ENCODE measurements at places on chromosomes 1 and 21. TPM values are rescaled to one million over a fixed set of nuclear protein-coding genes. Genes with fewer than 3 reads are reported as not detected.

Gene LRRC71
- total RNA-seq, result not detected

Gene DENND2C
- total RNA-seq, result 5.6 TPM

Gene MARK1
- total RNA-seq, result 0.37 TPM

Gene TENT5C
- 200 TPM for total RNA-seq

GRCh38 chr1:200112290-200112689, 84.8 kb downstream of the NR5A2 start:
- H3K27ac ChIP-seq, result no peak overlapping the region
- peaks cover 18% of the 10 kb centered on the region for H3K4me1 ChIP-seq
- H3K36me3 ChIP-seq, result peaks cover 3% of the 10 kb centered on the region
- no peak for DNase-seq
- H3K27me3 ChIP-seq, result no peaks in the 10 kb centered on the region
- no peak overlapping the region for H3K4me3 ChIP-seq

DNA sequence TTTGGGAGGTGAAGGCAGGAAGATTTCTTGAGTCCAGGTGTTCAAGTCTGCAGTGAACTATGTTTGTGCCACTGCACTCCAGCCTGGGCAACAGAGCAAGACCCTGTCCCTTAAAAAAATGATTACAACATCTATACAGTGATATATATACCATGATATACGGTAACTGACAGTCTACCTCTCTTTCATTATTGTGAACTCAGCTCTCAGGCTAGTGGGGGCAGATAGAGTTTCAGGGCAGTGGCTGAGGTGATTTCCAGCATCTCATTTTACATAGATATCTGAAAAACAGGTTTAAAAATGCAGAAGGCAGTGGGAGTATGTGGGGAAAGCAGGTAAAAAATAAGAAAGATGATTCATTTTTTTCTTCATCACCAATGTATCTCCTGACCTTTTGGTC, 8.1 kb upstream of the NTNG1 start:
- no peaks in the 10 kb centered on the region for H3K36me3 ChIP-seq
- no peak overlapping the region for H3K27ac ChIP-seq
- H3K4me3 ChIP-seq, result no peak overlapping the region
- no peaks in the 10 kb centered on the region for H3K4me1 ChIP-seq
- H3K27me3 ChIP-seq, result peaks cover 3% of the 10 kb centered on the region
- DNase-seq, result no peak

GRCh38 chr1:230249695-230250480, 176.2 kb downstream of the PGBD5 start:
- no peaks in the 10 kb centered on the region for H3K4me1 ChIP-seq
- peaks cover 57% of the 10 kb centered on the region for H3K36me3 ChIP-seq
- no peak for DNase-seq
- no peak overlapping the region for H3K27ac ChIP-seq
- H3K4me3 ChIP-seq, result no peak overlapping the region
- no peaks in the 10 kb centered on the region for H3K27me3 ChIP-seq

DNA sequence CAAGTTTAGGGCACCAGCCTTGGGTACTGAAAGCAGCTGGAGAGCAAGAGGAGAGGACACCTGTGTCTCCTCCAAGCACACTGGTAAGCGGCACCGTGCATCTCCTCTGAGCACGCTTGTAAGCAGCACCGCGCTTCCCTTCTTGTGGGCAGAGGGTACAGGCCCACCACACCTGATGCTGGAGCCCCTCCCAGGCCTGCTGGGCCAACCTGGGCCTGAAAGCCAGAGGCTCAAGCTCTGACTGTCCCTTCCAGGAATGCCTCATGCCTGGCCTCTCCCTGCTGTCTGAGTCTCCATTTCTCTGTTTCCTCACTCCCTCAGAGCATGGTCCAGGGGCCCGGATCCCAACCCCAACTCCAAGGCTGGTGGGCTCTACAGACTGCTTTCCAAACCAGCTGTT, 25.9 kb downstream of the DMBX1 start:
- H3K36me3 ChIP-seq, result no peaks in the 10 kb centered on the region
- DNase-seq, result no peak
- no peak overlapping the region for H3K27ac ChIP-seq
- peaks cover 4% of the 10 kb centered on the region for H3K27me3 ChIP-seq

DNA sequence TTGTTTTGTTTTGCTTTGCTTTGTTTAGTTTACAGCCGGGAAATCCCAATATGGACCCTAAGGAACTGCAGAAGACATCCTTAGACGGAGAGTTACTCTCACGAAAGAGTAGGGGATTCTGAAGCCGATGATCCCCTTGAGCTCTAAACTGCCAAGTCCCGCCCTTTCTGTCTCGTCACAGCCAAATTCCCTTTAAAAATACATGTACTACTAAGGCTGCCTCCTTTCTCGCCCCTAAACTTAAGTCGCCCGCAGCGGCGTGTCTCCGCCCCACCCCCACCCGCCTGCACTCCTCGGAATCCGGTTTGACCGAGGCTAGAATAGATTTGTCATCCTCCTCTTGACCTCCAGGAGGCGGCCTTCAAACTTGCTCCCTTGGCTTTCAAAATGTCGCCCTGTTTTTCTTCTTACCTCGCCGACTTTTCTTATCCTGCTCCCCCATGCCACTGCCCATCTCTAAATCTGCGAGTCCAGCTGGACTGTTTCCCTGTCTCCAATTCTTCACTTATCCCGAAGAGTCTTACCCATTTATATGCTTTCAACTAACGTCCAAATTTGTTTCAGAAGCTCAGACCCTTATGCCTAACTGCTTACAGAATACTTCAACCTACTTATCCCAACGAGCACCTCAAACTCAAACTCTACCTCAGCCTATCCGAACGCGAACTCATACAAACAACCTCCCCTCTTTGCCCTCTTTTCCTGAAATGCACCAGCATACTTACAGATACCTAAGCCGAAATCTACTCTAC, 10.9 kb upstream of the BOLA1 start:
- peak overlapping the region; percentile 100 for H3K27ac ChIP-seq
- DNase-seq, result peak; percentile 87
- peak overlapping the region; percentile 57 for H3K4me3 ChIP-seq
- no peaks in the 10 kb centered on the region for H3K27me3 ChIP-seq
- H3K36me3 ChIP-seq, result no peaks in the 10 kb centered on the region

DNA sequence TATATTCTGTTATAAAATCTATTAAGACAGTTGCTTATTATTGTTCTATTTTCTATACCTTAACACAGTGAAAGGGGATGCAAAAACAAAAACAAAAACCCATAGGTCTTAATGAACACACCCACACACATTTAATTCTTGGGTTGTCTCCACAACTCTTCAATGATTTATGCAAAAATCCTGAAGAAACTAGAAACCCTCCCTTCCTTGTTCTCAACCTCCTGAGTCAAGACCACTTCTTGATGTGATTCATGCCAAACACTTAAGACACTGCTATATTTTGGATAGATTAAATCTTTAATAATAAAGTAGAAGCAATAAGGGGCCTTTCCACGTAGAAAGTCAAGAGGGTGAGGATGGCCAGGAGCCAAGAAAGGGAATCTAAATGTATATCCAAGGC, 23.4 kb downstream of the SCAF4 start:
- no peaks in the 10 kb centered on the region for H3K36me3 ChIP-seq
- no peaks in the 10 kb centered on the region for H3K27me3 ChIP-seq
- DNase-seq, result no peak
- H3K27ac ChIP-seq, result no peak overlapping the region

GRCh38 chr21:15135867-15136629, 71.2 kb upstream of the NRIP1 start:
- H3K27ac ChIP-seq, result no peak overlapping the region
- no peak for DNase-seq
- no peak overlapping the region for H3K4me3 ChIP-seq
- no peaks in the 10 kb centered on the region for H3K27me3 ChIP-seq
